Cerebellar nuclear complex (tissue), 1 donor: ENCODE measurements at places on chromosomes 6 and 20.

- DNase-seq, result no peak
These were observed 105.5 kb downstream of the IPCEF1 start for GRCh38 chr6:154251116-154251515.

GRCh38 chr6:119643876-119644275 lies 294.3 kb upstream of the MAN1A1 start:
- no peak for DNase-seq

DNA sequence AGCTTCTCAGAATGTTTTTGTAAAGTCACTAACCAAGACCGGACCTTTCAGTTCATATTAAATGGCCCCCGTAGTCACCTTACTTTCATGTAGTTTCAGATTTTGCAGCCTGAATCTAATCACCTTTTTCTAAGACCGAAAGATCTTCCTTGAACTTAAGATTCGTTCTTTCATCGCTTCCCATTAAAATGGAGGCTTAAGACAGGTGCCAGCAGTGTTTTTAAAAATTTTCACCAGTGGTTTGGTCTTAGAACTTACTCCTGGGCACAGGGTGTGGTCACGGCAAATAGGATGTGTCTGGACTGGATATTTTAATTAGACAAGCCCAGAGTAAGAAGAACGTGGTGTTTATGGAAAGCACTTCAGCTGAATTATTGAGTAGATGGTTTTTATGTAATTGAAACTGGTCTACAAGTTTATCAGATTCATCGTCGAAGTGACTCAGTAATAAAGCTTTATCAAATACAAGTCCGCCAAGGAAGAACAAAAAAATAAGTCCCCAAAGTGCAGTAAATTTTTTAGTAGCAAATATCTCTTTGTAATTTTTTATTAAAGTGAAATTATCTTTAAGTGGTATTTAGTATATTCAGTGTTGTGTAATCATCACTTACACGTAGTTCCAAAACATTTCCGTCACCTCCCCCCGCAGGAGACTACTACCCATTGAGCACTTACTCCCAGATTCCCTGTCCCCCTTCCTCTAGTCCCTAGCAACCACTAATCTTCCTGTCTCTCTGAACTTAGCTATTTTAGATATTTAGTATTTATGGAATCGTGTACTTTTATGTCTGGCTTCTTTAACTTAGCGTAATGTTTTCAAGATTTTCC lies 868 bp downstream of the SRSF3 start:
- DNase-seq, result no peak

DNA sequence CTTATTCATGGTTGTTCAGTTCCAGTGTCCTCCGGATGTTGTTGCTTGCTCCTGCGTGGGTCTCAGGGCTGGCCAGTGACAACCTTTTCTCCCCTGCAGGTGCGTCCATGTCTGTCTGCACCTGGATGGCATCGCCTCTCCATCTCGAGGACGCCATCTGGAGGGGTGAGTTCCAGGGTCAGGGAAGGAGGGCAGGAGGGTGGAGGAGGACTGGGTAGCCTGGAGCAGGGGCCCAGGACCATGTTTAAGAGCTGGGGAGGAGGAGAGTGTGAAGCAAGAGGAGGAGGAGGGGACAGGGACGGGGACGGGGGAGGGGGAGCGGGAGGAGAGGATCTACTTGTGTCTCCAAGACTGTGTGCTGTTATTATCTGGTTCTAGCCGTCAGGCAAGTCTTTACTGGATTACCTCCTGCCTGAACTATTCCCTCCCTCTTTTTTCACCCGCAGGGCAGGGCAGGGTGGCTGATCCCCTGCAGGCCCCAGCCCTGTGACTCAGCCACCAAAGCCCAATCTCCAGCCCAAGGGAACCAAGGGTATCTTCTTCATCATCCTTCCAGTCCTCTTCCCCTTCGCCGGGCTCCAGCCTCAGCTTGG lies 32.2 kb upstream of the TULP1 start:
- DNase-seq, result no peak
